Endodermal cell (in vitro differentiated cells): ENCODE measurements at places on chromosomes 13 and 19.

DNA sequence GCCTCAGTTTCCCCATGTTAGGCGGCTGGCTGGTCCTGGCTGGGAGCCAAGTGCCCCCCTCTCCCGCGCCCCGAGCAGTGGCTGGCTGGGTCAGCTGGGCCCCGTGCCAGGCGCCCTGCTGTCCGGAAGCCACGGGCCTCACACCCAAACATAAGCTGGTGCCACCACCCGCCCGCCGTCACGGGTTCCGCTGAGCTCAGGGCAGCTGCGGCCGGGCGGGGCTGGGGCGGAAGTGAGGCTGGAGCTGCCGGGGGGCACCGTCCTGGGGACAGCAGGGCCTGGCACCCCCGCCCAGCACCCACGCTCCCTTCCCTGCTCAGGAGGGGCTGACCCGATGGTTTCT lies 19.3 kb downstream of the HCN2 start:
- no peak for DNase-seq

DNA sequence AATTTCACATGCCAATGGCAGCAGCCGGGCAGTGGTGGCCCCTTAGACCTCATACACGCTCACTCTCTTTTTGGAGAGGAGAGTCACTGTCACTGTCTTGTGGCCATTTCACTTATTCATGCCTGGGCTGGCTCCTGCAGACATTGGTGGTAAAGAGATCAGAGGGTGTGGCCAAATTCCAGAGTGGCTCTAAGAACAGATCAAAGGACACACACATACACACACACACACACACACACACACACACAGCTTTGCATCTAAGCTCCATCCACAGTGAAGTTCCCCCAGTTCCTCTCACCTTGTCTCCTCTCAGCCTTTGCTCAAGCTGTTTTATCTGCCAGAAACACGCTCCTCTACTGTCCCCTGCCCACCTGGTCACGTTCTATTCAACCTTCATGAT lies 46.5 kb upstream of the KPNA3 start:
- peak; percentile 53 for DNase-seq

DNA sequence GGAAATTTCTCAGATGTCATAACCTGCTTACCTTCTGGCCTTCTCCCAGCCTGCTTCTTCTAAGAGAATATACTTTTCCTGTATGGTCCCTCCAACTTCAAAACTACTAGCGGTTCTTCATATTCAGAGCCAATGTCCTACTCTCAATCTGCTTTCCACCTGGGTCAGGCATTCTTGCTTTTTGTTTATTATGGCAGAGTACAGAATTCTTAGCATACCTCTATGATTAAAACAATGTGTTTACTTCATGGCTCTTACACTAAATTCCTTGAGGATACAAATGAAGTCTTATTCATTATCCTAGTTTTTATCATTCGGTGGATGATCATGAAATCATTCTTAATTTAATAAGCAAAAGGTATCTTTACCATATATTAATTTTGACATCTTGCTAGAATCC lies 484.2 kb upstream of the SLITRK1 start:
- DNase-seq, result no peak

GRCh38 chr13:109281017-109281902 lies 505.1 kb downstream of the IRS2 start:
- DNase-seq, result no peak

GRCh38 chr13:24187185-24187584 lies 26.7 kb downstream of the SPATA13 start:
- no peak for DNase-seq

DNA sequence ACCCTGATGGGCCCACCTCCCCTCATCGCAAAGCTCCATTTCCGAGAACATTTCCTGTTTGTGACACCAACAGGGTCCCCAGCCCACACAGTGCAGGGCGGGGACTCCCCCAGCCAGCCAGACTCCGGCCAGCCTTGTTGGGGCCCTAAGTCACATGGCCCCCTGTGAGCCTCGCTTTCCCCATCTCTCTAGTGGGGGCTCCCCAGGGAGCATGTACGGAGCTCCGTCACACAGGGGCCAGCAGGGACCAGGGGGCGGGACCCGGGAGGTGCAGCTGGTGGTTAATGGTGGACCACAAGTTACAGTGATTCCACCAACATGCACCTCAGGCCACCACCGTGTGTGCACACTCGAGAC lies 1.7 kb downstream of the TBXA2R start:
- no peak for DNase-seq
